ENCODE measurements at places on chromosomes 4 and X.

GRCh38 chrX:97452283-97452682 lies 568.6 kb downstream of the RPA4 start:
- DNase-seq, result no peak

GRCh38 chr4:14375816-14376215 lies 626.5 kb upstream of the CPEB2 start:
- no peak for DNase-seq

DNA sequence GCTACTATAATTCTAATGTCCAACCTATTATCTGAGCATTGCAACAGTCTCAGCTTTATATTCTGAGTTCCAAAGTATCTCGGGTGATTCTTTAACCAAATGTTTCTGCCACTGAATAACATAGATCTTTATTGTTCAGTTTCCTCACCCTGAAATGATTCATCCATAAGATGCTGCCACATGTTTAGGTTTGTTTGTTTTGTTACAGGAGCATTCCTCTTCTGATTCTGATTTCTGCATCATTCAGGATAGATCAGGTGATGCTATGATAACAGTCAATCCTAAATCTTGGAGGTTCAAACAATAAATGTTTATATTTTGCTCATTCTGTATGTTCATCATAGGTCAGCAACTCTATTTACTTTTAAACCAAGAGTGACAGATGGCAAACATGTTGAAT lies 927.6 kb downstream of the PCDH7 start:
- DNase-seq, result no peak

- DNase-seq, result peak; percentile 76
Measured at GRCh38 chrX:78945186-78945912, at the start of gene P2RY10. P2RY10 (plus strand) TSS chrX:78945391; CDS start chrX:78960521, 15,130 bp downstream.

DNA sequence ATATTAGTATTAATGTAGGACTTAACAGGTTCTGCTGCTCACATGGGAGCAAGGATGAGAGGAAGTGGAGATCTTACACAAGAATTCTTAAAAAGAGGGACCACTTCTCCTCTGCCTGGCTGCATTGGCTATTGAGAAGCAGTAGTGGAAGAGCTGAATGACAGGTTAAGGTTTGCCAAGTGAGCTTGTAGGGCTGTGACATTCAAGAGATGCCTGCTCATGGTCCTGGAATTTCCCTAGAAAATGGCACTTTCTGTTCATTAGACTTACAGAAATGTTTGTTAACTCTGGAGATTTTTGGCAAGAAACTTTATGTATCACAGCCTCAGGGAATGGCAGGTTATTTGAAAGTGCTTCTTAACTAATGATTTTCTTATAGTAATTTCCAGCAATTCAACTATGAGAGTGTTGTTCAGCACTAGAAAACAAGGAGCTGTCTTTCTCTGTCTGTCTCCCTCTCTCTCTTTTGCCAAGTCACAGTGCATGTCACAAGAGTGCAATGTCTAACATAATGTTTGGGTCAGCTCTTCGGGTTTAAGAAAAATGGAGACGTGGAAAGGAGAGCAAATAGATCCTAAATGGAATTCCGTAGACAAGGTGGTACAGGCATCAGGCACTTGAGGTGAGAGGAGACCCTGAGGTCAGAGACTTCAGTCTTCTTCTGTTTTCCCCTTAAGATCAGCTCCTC lies 8.3 kb upstream of the NAP1L5 start:
- DNase-seq, result no peak

- no peak for DNase-seq
Measured at GRCh38 chrX:1444561-1445500, 7.9 kb downstream of the ASMTL start.

- no peak for DNase-seq
Measured at GRCh38 chr4:2302387-2303119, 40.6 kb upstream of the MXD4 start.

- peak; percentile 48 for DNase-seq
Measured at GRCh38 chr4:14871676-14872430, 130.4 kb upstream of the CPEB2 start.

DNA sequence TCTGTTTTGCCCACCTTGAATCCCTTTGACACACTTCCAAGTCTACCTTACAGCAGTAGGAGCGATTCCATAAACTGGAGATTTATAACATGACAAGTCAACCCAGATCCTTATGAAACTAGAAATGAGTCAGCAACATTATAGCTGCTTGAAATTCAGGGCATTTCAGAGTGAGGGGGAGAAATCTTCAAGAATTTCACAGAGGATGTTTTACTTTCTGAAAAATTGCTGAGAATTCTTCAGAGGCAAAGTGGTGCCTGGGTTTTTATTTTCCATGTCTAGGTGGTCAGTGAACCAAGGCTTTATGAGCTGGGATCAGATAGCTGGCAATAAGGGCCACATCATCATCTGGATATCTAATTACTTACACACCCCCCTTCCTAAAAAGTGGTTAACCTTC lies 119.8 kb downstream of the PPARGC1A start:
- DNase-seq, result no peak

DNA sequence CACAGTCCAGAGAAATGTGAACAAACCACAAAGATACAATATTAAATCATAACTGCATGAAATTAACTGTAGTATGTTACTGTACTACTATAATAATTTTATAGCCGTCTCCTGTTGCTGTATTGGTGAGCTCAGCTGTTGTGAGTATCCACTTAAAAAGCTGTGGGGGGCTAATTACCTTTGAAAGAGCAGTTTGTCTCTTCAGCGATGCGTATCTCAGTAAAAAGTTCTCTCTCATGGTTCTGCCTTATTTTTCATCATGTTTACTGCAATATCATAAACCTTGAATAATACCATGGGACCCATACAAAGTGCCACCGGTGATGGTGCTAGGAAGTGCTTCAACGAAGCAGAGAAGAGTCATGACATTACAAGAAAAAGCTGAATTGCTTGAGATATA lies 8.4 kb upstream of the MSMO1 start:
- no peak for DNase-seq

DNA sequence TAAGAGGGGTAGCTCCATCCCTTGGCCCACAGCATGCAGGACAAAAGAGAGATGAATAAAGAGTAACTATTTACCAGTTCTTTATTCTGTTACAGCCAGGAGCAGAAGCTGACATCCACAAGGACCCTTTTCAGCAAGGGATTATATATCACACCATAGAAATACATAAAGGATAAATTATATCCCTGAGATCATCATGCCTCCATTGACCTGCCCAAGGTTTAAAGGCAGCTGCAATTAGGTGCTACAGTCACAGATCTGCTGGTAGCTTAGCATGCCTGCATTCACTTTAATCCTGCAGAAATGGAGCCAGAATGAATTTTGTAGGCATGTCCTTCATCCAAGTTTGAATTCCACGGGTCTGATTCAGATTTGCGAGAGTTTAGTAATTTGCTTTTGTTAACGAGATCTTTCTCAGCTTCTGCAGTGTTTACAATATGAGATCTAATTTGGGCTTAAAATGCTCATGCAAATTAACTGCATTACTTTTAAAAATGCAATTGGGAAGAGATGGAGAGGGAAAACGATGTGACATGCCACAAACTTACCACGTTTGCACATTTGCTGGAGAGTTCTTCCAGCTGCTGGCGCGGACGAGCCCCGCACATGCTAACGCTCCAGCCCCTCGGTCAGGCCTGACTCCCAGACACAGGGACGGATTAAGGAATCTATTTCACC lies 327.0 kb upstream of the NOCT start:
- no peak for DNase-seq

DNA sequence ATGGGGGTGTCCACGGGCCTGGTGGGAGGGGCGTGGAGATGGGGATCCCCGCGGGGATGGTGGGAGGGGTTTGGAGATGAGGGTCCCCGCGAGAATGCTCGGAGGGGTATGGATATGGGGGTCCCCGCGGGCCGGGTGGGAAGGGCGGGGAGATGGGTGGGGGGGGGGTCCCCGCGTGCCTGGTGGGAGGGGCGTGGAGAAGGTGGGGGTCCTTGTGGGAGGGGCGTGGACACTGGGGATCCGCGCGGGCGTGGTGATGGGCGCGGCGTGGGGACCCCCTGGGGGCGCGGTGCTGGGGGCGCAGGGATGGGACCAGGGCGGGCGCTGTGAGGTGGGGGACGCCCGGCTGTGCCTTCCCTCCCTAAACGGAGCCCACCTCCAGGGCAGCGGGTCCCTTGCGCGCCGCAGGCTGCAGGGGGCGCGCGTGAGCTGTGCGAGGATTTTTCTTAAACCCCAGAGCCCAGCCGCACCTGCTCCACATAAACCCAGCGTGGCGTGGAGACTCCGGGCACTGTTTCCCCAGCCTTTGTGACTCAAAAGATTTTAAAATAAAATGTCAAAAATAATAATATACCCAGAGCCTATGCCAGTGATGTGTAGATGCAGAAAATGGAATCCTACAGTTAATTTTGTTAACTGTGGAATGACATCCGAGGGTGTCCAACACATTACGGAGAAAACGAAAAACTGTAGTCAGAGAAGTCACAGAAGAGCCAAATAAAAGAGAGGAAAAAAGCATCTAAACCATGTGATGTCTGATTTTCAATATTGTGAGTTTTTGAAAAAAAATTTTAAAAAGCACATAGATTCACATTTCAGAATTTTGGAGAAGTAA lies 1.5 kb upstream of the ASMTL start:
- peak; percentile 88 for DNase-seq

DNA sequence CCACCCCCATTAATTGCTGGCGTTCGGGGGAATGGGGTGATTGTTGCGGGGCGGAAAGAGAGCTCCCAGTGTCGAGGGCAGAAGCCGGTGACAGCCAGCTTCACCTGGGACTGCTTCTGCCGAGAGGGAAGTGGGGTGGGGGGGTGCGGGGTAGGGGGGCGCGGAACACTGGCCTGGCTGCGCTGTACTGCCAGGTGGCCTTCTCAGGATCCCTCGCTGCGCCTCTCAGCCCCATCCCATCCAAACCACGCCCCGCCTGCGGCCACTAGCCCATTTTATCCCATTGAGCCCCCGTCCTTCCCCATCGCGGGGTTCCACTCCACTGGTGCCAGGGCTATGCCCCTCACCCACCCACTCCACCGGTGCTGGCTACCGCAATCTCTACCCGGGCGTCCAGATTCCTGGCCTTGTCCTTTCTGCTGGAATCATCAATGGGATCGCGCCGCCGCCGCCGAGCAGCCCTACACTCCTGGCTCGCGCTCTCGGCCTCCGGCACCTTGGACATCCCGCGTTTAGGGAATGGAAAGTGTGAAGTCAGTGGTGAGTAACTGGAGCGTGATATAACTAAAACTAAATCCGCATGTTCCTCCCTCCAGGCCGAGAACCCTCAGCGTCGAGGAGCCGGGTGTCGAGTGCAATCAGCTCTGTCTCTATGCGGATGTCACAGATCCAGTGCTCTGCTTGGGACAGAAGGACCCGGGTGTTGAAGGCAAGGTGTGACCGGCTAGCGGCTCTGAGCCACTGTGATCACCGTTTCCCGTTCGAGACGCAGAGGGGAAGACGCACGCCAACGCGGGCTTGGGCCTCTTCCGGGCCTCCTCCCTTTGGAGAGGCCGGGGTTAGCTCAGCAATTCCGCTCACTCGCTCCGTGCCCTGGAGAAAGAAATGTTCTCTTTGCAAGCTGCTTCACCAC lies 20.5 kb downstream of the NKX3-2 start:
- no peak for DNase-seq

- no peak for DNase-seq
Measured at GRCh38 chr4:2882341-2882740, 38.7 kb downstream of the ADD1 start.

Data from CD4-positive, CD25-positive, alpha-beta regulatory T cell (primary cell).